ENCODE measurements at places on chromosomes 5 and 9.
A peak's percentile ranks its signal among the peaks of the same experiment; 100 is the strongest.

GRCh38 chr5:98768160-98768959 is 5.1 kb upstream of the RGMB start:
- no peak for DNase-seq

GRCh38 chr9:119420231-119420630 is 51.0 kb upstream of the BRINP1 start:
- DNase-seq = no peak

DNA sequence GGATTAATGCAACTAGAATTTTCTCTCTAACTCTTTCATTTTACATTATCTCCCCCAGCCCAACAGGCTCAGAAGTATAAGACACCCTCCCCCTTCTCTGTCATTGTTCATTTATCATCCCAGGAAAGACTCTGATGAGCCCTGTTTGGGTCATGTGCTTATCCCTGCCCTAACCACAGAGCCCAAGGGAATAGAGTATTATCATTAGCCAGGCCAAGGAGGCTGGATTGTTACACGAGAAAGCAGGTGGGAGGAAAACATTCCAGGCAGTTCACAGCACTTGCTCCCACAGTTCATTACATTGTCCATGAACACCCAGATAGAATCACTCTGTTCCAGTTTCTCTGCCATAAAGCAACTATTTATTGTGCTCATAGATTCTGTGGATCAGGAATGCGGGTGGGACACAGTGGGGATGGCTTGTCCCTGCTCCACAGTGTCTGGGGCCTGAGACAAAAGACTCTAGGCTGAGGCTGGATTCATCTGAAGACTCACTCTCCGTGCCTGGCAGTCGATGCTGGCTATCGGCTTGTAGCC is 59.5 kb upstream of the TMEM215 start:
- no peak for DNase-seq

GRCh38 chr9:83239747-83240146 is 176.8 kb upstream of the RASEF start:
- no peak for DNase-seq

GRCh38 chr5:135058331-135058732 is 24.3 kb upstream of the PITX1 start:
- DNase-seq = no peak

DNA sequence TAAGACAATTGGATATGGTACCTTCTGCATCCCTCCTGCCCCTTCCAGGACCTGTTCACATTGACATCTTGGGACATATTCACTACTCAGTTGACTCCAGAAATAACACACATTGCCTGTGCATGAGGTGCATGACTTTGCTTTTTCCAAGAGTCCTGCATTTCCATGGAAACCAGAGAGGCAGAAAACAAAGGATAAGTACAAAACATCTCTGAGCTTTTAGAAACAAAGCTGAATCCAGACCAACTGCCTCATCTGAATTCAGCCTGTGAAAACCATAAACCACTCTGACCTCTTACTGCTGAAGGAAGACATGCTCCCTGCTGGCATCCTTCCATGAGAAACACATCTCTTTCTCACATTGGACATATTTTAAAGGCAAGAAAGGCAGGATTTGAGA is 695.1 kb downstream of the TAF11L14 start:
- no peak for DNase-seq

- no peak for DNase-seq
These were observed 220.9 kb downstream of the KIAA0825 start for GRCh38 chr5:94397508-94397907.

DNA sequence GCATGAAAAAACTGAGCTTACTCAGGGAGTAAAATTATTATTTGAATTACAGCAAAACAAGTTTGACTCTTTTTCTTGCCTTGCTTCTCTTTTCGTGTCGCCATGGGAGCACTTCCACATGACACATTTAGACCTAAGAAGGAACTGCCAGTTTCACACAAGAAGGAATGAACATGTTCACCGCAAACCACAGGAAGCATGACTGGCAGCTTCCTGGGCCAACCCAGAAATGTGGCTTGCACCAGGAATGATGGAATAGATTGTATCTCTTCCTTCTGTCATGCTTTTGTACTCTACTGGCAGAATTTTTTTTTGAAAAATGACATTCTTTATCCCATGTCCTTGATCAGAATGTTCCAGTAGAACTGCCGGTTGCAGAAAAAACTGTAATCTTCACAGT is 32.9 kb upstream of the MAN2A1 start:
- DNase-seq = peak; percentile 70

DNA sequence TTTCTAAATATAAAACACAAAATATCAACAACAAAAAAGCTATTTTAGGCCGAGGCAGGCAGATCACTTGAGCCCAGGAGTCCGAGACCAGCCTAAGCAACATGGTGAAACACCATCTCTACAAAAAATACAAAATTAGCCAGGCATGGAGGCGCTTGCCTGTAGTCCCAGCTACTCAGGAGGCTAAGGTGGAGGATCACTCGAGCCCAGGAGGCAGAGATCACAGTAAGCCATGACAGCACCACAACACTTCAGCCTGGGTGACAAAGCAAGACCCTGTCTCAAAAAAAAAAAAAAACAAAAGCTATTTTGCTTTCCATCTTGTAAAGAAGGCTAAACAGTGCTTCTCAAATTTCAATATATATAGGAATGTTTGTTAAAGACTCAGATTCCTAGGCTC is 11.3 kb downstream of the C5orf15 start:
- no peak for DNase-seq

DNA sequence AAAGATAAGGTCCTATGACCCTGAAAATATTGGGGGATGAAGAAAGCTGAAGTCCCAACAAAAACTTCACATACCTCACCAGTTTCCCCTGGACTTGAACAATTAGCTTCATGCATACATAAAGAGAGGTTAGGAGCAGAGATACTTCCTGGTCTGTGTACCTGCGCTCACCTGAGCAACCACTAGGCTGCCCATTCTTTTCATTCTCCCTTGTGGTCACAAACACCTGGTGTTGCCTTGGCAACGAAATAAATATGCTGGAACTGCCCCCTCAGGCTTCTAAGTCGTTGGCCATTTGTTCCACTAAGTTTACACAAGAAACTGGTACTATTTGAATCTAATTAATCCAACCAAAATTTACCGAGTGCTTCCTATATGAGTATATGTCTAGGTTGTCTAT is 18.1 kb downstream of the OTP start:
- DNase-seq = no peak

GRCh38 chr5:97508864-97509263 is 325.8 kb upstream of the RIOK2 start:
- no peak for DNase-seq

- peak; percentile 80 for DNase-seq
These were observed 601 bp downstream of the HINT1 start for GRCh38 chr5:131164191-131165118.

- DNase-seq = no peak
These were observed 15.0 kb downstream of the HMHB1 start for GRCh38 chr5:143826951-143827444.

GRCh38 chr5:31630931-31631330 is 8.0 kb upstream of the PDZD2 start:
- DNase-seq = no peak

- no peak for DNase-seq
These were observed 79.3 kb downstream of the TLE1 start for GRCh38 chr9:81609782-81610739.

GRCh38 chr5:93893075-93893474 is 151.7 kb upstream of the POU5F2 start:
- no peak for DNase-seq

Data from lower lobe of right lung (tissue), 2 donors.